Left ventricle myocardium superior (tissue), 1 donor: ENCODE measurements at places on chromosomes 6 and 20.
A peak's percentile ranks its signal among the peaks of the same experiment; 100 is the strongest.

- DNase-seq: no peak
These were observed 119.5 kb downstream of the FOXC1 start for GRCh38 chr6:1729133-1729749.

- DNase-seq: peak; percentile 64
These were observed 1.6 kb upstream of the TOMM6 start for GRCh38 chr6:41785689-41786450.

DNA sequence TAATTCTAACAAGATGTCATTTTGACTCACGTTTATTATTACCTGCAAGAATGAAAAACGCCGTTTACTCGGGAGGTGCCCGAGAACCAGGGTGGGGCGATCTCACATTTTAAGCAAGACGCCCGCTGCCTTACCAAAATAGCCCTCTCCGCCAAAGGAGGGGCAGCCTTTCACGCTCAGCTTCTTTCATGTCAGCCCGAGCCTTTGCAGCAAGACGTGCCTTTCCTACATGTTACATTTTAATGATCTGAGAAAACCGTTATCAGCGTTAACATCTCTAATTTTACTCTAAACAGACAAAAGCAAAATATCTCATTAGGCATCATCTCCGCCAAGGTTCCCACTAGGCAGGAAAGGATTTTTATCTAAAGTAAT, 2.0 kb downstream of the BACH2 start:
- DNase-seq: no peak

GRCh38 chr6:79526897-79527296, 10.3 kb downstream of the LCA5 start:
- no peak for DNase-seq

- DNase-seq: no peak
These were observed 577 bp upstream of the FOXF2 start for GRCh38 chr6:1388630-1389368.

DNA sequence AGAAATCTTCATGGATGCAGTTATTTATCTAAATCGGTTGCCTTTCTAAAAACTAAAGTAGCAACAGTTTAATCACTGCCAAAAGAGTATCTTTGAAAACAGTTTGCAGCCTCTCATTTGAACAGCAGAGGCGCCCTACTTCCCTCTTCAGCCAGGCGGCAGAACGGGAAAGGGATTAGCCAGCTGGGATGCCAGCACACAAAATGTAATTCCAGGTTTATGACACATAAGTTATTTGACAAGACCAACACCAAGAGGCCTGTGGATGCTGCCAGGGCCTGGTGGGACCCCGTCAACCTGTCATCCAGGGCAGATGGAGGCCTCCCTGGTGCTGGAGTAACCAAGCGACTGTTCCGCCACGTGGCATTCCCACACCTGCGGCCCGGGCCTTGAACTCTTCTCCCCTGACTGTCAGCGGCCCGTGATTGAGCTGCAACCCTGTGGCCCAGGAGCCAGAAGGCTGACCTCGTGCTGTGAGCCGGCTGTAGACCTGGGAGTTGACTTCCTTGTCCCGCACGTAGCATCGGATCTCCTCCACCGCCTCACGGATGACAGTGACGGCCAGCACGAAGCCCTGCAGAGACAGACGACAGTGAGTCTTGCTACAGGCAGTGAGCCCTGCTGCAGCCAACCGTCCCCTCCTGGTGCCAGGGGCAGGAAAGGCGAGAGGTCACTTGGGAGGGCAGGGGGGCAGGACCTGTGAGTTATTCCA, 55.5 kb downstream of the ATP9A start:
- no peak for DNase-seq

DNA sequence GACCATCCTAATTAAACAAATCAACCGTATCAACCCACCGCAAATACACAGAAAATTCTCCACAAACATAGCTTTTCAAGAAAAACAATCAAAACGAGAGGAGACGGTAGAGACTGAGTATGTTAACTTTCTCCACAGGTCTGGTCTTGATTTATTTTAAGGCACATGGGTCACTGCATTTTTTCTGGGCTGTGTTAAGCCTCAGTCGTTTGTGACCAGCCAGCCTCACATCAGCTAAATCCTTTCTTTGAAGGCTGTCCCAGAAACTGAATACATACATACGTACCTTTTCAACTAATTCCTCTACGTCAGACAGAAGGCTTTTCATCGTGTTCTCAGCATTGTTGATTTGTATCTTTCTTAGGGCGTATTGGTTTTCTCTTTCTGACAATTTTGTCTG, 69.4 kb downstream of the LAMA4 start:
- no peak for DNase-seq

- DNase-seq: peak; percentile 85
These were observed 15.0 kb upstream of the ABHD16B start for GRCh38 chr20:63846128-63846771.

- DNase-seq: no peak
These were observed 193.0 kb downstream of the GJA10 start for GRCh38 chr6:90087106-90087833.

GRCh38 chr6:150185732-150186117, 42.9 kb downstream of the PPP1R14C start:
- DNase-seq: no peak

- DNase-seq: no peak
These were observed 67.1 kb downstream of the FYN start for GRCh38 chr6:111806165-111806547.

DNA sequence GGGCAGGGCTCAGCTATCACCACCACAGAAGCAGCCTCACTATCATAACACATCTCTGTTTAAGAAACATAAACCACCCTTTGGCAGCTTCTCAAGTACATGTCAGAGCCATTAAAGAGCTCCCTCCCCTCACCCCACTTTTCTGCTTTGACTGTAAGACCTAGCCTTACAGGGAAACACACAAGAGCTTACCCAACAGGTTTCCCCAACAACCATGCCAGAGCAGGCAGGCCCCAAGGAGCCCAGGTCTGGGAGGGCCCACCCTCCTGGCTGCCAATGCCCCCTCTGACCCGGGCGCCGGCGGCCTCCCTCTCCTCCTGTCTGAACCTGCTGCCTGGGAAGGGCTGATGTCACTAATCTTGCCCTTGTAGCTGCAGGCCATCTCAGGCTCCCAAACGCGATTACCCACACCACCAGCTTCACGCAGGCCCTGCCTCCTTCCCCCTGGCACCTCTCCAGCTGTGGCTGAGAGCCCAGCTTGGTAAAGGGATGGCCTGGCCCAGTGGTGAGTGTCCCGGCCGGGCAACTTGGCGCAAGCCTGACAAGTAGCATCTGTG, 402.0 kb downstream of the MAFB start:
- peak; percentile 90 for DNase-seq

DNA sequence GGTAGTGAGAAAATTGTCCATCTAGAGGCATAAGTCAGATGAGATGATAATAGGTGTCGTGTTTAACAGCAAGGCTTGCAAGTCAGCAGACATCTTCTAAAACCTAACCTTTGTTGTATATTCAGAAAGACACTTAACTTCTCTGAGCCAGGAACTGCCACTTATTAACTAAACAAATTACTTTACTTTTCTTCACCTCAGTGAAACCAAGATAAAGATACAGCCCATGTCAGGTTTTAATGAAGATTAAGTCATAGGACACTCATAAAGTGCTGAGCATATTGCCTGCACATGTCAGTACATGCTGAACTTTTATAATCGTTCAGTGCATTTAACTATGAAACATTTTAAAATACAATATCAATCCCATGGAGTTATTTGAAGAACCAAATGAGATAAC, 286.8 kb downstream of the NKAIN2 start:
- DNase-seq: no peak

DNA sequence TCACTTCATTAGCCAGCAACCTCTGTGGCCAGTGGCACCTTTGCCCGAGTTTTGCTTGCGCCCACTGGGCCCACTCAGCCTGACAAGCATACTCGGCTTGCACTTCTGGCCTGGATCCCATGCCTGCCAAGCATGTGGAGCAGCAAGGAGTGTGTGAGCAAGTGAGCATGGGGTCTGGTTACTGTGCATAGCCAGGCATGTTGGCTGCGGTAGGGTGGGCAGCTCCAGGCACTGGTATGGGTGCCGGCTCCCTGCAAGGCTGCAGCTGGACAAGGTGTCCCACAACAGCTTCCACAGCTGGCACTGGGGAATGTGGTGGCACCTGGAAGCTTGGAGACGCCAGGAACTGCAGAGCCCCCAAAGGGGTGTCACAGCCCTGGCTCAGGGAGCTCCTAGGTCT, 510.0 kb downstream of the ADGRB3 start:
- DNase-seq: no peak

DNA sequence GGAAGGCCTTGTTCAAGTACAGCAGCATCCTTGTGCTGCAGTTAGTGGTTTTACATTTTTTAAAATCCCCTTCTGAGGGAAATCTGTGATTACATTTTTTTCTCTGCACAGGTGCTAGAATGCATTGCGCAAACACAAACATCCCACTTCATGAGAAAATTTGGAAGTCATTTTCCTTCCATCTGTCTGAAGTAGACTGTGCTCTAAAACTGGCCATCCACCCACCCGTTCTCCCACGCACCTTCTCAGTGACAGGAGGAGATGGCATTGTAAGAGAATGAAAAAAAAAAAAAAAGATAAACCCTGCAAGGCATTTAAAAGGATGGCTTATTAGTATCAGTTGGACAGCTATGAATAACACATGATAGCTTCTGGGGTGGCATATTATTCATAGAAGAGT, 65.0 kb downstream of the SOBP start:
- DNase-seq: no peak

GRCh38 chr6:109740787-109741186, 49.7 kb downstream of the FIG4 start:
- DNase-seq: no peak

- no peak for DNase-seq
These were observed 795.9 kb downstream of the MAFB start for GRCh38 chr20:39893003-39893685.

DNA sequence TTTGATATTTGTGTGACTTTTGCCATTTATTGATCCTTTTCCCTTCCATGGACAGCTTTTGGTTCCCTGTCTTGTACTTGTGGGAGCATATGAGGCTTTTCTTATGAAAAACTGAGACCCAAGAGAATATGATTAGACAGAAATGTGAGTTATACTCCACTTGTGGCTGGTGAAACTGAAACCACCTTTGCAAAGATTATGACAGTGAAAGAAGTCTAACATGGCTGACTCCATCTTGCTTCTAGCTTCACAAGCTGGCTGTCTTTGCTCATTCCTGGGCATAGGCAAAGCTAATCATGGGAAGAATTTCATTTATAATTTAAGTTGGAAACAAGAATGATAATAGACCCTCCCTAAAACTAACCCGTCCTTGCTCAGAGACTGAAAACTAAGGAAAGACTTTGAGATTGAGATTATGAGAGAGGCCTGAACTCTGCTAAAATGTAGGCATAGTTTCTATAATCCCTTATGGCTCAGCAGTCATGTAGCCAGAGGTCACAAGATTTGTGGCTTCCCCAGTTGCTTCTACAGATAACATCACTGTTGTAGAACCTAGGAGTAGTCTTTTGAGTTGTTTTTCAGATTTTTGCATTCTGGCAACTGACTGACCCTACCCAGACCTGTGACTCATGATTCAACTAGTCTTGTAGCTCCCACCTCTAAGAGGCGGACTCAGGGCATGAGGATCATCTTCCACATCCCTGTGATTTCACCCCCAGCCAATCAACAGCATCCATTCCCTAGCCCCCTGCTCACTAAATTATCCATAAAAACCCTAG, 50.9 kb upstream of the CD2AP start:
- DNase-seq: no peak

DNA sequence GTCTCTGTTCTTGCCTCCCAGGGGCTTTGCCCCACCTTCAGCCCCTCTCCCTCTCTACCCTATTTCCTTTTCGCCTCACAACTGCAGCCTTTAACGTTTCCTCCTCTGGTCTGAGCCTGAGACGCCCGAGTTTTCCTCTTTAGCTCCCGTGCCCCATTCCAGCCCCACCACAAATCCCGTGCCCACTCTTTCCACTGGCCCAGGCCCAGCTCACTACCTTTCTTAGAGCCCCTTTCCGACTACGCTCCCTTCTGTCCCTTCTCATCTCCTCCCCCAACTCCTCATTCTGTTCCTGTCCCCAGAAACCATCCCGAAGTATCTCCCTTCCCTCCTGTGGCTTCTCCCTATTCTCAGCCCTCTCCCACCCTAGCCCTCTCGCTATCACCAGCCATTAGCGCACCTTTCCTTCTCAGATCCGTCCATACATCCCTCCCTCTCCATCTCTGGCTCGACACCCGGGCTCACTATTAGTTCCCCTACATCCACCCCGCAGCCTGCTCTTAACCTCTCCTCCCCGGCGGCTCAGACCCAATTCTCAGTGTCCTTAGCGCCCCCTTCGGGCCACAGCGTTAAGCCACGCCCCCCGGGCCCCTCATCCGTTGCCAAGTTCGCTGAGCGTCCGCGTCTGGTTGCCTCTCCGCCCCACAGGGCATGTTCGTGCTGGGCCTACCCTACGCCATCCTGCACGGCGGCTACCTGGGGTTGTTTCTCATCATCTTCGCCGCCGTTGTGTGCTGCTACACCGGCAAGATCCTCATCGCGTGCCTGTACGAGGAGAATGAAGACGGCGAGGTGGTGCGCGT, 2.7 kb downstream of the SLC32A1 start:
- DNase-seq: peak; percentile 45

GRCh38 chr6:141321493-141322347, 811.0 kb upstream of the GJE1 start:
- no peak for DNase-seq

- no peak for DNase-seq
These were observed 476.4 kb downstream of the KIF16B start for GRCh38 chr20:16096756-16097326.

DNA sequence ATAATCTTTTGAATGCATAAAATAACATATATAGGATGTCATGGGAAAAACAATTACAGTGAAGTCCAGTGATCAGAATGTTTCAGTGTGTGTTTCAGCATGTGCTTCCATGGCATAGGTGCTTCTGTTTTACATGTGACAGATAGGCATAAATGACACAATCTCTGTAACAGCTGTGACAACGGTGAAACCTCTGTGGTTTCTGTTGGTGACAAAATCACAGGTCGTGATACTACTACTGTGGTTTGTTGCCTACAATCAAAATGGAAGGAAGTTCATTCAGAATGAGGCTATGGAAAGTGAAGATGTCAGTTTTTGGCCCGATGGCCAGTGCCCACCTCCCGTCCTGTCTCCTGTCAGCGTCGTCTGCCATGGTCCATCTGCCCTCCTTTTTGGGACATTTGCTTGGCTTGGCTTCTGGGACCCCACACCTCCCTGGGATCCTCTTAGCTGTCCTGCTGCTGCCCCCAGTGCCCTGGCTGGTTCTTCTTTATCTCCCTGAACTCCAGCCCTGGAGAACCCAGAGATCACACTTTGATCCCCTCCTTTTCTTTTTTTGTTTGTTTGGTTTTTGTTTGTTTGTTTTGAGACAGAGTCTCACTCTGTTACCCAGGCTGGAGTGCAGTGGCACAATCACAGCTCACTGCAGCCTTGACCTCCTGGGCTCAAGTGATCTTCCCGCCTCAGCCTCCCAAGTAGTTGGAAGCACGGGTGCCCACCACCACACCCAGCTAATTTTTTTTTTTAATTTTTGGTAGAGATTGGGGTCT, 79.3 kb upstream of the NAA20 start:
- DNase-seq: no peak
